Kidney epithelial cell (primary cell): ENCODE measurements at places on chromosomes 1 and 21. TPM values are rescaled to one million over a fixed set of nuclear protein-coding genes. Genes with fewer than 3 reads are reported as not detected.

Gene CEP104
- 34.4 and 47.3 TPM in 2 replicates for total RNA-seq

Gene POGK
- total RNA-seq = 45.6 and 45.8 TPM in 2 replicates

Gene RABGGTB
- total RNA-seq = 75.3 and 77.1 TPM in 2 replicates

Gene NHLH1
- 0.08 TPM in 1 of 2 replicates, not detected in the other for total RNA-seq

Gene F11R
- total RNA-seq = 81.7 and 87.0 TPM in 2 replicates

Gene TARDBP
- 66.5 and 71.2 TPM in 2 replicates for total RNA-seq

Gene HAO2
- total RNA-seq = not detected in 2 replicates

Gene SPRR1A
- total RNA-seq = not detected in 2 replicates

Gene PYGO2
- total RNA-seq = 21.2 and 27.8 TPM in 2 replicates

Gene FCRL5
- not detected in 2 replicates for total RNA-seq

Gene AMY1B
- total RNA-seq = not detected in 2 replicates

Gene ICOSLG
- 1.6 and 2.9 TPM in 2 replicates for total RNA-seq

Gene PCAT6
- total RNA-seq = 0.48 TPM in 1 of 2 replicates, not detected in the other

Gene NBPF4
- total RNA-seq = not detected in 2 replicates

Gene ATF3
- total RNA-seq = 99.2 and 119 TPM in 2 replicates

Gene KRTAP10-6
- total RNA-seq = not detected in 2 replicates

Gene RHD
- not detected in 2 replicates for total RNA-seq
